ENCODE measurements at places on chromosomes 2 and 18. TPM values are rescaled to one million over a fixed set of nuclear protein-coding genes. Genes with fewer than 3 reads are reported as not detected.

Gene MYOM1
- 0.06 TPM for total RNA-seq

Gene OTOS
- total RNA-seq: not detected

- DNase-seq: no peak
These were observed 49.6 kb upstream of the TLK1 start for GRCh38 chr2:171210216-171210863.

- DNase-seq: no peak
These were observed 203.9 kb upstream of the TANK start for GRCh38 chr2:160956243-160956802.

DNA sequence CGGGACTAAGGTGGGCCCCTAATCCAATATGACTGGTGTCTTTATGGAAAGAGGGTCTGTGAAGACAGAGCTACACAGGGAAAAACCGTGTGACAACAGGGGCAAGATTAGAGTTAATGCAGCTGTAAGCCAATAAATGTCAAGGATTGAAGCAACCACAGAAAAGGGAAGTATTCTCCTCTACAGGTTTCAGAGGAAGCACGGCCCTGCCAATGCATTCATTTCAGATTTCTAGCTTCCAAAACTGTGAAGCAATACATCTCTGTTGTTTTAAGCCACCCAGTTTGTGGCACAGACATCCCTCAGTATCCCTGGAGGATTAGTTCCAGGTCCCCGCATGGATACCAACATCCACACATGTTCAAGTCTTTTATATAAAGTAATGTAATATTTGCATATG lies 48.8 kb downstream of the SPP2 start:
- no peak for DNase-seq

- DNase-seq: no peak
These were observed 109.1 kb upstream of the CYP1B1 start for GRCh38 chr2:38185012-38185491.

GRCh38 chr2:133884739-133885381 lies 316.6 kb upstream of the NCKAP5 start:
- DNase-seq: peak; percentile 38

Gene GATA6
- total RNA-seq: 0.31 TPM

- DNase-seq: no peak
These were observed 3.4 kb downstream of the SDC1 start for GRCh38 chr2:20221555-20221973.

DNA sequence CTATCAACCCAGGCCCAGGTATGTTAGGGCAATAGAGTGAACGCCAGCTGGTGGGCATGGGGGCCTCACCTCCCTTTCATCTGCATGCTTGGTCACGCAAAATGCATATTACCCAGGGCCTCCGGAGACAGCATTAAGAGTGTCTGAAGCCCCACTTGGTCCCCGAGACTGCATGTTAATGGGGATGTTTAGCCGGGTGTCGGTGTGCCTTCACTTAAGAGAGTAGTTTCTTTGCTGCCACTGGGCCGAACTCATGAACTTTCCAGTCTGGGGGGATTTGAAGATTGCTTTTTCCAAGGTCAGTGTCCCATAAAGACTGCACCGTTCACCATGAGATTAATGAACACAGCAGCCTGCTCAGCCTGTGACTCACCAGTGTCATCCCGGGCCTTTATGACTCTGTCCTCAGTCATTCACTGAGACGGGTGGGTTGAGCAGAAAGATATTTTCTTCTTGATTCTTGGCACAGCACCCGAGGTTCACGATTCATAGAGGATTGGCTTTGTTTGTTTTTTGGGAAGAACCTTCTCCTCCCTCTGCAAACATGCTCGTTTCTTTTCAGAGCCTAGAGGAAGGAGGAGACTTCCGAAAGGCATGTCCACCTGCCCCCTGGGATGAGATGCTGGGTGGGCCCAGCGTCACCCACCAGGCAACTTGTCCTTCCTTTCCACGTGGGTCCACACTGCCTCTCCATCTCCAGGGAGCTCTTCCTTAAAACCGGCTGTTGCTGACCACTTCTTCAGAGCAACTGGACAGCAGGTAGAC lies 199.1 kb downstream of the GLI2 start:
- DNase-seq: no peak

DNA sequence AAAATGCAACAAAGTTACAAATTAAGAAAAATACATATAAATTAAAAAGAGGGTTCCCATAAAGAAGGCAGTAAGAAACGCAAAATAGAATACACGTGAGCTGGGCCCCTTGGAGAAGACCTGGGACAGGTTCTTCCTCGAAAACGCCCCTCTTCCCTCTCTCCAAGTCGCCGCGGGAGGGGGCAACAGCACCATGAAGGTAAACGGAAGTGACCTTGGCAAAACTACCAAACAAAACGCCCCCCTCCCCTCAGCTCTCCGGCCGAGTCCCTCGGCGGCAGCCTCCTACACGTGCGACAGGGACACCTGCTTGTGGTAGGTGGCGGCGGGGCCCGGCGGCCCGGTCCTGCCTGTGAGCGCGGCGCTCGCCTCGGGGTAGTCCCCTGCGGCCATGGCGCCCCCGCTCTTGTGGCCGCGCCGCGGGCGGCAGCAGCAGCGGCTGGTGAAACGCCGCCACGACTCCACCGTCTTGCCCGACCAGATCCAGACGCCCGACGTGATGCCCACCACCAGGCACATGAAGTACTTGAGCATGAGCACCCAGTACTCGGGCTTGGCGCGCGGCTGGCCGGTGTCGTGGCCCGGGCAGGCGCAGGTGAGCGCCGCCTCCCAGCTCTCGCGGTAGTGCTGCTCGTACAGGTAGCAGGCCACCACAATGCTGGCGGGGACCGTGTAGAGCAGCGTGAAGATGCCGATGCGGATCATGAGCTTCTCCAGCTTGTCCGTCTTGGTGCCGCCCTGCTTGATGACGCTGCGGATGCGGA lies 2.8 kb downstream of the FZD5 start:
- DNase-seq: no peak

Gene AQP4
- total RNA-seq: not detected

GRCh38 chr2:218371983-218372350 lies 10.1 kb upstream of the SLC11A1 start:
- no peak for DNase-seq

Gene TUBB8B
- total RNA-seq: 5.3 TPM

DNA sequence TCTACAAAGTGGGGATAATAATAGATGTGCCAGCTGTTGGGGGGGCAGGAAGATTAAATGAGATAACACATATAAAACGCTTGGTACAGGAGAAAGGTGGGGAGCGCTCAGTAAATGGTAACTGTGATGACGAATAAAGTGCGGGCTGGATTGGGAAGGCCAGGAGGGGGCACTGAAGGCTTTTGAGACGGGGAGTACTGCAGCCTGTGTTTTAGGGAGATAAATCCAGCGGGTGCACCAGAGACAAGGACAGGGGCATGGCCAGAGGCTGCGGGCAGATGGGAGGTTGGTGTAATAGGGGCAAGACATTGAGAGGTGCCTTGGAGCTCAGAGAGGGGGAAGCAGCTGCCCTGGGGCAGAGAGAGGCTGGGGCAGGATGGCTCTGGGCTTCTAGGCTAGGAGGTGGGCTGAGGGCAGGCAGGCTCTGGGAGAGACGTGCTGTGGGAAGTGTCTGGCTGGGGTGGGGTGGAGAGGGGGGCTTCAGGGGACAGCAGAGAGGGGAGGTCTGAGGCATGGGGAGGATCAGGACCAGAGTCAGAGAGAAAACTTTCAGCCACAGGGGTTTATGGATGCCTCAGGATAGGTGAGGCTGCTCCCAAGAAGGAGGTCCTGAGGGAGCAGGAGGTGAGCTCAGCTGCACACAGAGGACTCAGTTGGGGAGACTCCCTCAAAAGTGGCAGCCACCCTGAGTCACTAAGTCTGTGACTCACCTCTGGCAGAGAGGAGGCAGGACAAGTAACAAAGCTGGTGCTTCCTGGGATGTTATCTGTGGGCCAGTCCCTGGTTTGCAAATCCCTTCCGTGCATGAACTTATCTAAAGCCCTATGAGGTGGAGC lies 18.8 kb downstream of the TEX44 start:
- DNase-seq: no peak

- DNase-seq: no peak
These were observed 118.8 kb downstream of the TTC27 start for GRCh38 chr2:32746669-32747068.

DNA sequence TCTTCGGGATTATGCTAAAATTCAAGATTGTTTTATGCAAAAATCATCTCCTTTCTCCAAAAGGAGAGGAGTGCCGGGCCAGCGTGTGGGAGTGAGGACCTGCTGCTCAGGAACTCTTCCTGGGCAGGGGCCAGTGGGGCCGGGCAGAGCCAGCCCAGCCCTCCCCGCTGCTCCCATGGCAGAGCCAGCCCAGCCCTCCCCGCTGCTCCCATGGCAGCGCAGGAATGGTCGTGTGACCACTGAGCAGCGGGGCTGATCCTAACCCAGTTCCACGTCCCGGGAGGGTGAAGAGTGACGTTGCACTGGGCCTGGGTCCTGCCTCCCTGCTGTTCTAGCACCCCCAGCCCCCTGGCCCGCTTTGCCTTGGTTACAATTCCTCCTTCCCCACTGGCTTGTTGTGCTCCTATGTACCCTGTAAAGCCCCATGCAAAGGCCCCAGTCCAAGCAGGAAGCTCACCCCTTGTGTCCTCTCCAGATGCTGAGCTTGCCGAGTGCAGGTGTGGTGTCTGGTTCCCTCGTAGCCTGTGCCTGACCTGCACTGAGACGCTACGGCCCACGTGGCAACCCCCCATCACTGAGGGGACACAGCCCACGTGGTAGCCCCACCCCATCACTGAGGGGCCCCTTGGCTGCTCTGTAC lies 11.4 kb upstream of the NEU4 start:
- peak; percentile 44 for DNase-seq

DNA sequence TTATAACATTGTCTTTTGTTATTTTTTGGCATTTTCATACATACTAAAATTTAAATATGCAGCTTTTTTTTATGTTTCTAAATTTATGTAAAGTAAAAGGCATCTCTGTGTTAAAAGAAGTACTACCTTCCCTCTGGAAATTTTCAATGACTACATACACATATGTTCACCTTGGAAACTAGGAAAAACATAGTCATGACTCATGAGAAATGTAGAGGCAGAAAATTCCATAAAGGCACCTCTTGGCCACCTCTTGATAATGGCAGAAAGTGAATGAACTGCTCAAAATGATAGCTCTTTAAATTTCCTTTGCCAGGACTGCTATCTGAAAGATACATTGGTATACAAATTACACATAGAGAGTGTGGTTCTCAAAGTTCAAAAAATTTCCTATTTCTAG lies 889.1 kb upstream of the ZEB2 start:
- DNase-seq: no peak

Gene GPR155
- 0.20 TPM for total RNA-seq

DNA sequence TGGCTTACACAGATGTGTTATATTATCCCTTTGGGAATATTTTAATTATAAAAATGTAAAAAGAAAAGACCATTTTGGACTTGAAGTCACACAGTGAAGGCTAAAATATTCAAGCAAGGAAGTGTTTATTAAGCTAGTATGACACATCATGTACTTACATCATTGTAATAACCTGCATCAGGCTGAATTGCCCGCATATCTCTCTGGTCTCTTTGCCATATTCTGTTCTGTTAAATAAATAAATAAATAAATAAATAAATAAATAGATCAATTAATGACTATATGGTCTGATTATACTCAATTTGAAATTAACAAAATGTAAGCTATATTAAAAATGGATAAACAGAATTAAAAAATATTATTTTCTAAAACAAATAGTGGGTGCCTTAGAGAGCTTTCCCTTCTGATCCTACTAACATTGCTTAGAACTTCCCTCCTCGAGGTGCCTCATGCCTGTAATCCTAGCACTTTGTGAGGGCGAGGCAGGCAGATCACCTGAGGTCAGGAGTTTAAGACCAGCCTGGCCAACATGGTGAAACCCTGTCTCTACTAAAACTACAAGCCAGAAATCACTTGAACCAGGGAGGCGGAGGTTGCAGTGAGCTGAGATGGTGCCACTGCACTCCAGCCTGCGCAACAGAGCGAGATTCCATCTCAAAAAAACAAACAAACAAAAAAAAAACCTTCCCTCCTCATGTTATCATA lies 42.0 kb downstream of the WDR33 start:
- DNase-seq: no peak

- DNase-seq: no peak
These were observed 71.0 kb downstream of the ARL4C start for GRCh38 chr2:234425639-234426603.

- no peak for DNase-seq
These were observed 1.6 kb downstream of the BAZ2B start for GRCh38 chr2:159614534-159615366.

Gene CKAP2L
- total RNA-seq: 7.7 TPM

Gene NETO1
- total RNA-seq: not detected

DNA sequence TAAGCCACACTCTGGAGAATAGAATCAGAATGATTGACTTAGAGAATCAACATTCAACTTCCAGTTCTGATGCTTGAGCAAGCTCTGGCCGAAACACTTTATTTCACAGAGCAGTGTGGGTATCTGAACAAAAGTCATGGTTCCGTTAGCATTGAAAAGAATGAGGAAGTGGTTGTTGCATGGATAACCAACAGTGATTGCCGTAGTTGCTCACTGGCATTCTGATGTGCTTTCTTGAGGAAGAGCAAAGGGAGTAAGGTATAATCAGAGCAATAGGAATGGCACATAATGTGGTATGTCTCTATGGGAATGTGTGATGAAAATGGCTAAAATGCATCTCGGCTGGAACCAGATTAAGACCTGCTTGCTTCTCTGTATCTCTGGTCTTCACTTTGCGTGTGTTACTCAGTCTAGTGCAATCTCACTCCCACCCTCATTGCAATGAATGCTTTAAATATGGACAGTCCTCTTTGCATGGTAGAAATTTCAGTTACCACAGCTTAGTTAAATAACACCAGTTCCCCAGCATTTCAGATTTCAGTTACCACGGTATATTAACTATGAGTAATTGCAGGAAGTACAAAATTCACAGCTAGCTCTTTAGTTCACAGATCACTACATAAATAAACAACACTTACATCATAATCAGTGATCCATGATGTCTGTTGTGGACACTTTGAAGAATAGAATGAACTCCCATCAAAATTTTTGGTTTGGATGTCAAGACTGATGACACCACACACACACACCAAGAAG lies 7.8 kb upstream of the RAB12 start:
- DNase-seq: no peak

- DNase-seq: no peak
These were observed 12.6 kb downstream of the CYRIA start for GRCh38 chr2:16653083-16653375.

DNA sequence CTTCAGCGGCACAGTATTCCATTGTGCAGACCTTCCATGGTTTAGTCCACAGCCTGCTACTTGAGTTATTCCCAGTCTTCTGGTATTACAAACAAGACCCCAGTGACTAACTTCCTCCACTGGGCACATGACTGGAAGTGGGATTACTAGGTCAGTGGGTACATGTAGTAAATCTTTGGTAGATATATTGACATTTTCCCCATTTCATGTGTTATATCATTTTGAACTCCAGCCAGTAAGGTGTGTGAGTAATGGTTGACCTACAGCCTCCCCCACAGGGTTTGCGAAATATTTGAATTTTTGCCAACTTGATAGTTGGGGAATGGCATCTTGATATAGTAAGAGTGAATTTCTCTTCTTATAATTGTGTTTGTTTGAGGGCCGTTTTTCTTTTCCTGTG lies 58.8 kb downstream of the RNF144A start:
- DNase-seq: no peak

GRCh38 chr2:133200684-133201421 lies 367.4 kb downstream of the NCKAP5 start:
- DNase-seq: no peak

GRCh38 chr2:45826460-45826859 lies 175.0 kb downstream of the PRKCE start:
- DNase-seq: no peak

Gene SLC38A11
- total RNA-seq: not detected

All from G401 (cell line).